CD4-positive, alpha-beta T cell (primary cell): ENCODE measurements at places on chromosomes 16 and 17.
A peak's percentile ranks its signal among the peaks of the same experiment; 100 is the strongest.

- DNase-seq, result no peak
Measured at GRCh38 chr16:12208341-12209035, 232.0 kb downstream of the SNX29 start.

- no peak for DNase-seq
Measured at GRCh38 chr17:9322326-9322725, 253.3 kb downstream of the STX8 start.

DNA sequence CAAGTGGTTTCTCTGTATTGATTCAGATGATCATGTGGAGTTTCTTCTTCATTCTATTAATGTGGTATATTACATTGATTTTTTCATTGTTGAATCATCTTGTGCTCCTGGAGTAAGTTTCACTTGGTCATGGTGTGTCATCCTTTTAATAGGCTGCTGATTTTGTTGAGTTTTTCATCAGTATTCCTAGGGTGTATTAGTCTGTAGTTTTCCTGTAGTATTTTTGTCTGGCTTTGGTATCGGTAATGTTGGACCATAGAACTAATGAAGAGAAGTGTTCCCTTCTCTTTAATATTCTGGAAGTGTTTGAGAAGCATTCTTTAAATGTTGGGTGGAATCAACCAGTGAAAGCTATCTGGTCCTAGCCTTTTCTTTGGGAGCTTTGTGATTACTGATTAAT is 99.0 kb downstream of the OMG start:
- DNase-seq, result no peak

DNA sequence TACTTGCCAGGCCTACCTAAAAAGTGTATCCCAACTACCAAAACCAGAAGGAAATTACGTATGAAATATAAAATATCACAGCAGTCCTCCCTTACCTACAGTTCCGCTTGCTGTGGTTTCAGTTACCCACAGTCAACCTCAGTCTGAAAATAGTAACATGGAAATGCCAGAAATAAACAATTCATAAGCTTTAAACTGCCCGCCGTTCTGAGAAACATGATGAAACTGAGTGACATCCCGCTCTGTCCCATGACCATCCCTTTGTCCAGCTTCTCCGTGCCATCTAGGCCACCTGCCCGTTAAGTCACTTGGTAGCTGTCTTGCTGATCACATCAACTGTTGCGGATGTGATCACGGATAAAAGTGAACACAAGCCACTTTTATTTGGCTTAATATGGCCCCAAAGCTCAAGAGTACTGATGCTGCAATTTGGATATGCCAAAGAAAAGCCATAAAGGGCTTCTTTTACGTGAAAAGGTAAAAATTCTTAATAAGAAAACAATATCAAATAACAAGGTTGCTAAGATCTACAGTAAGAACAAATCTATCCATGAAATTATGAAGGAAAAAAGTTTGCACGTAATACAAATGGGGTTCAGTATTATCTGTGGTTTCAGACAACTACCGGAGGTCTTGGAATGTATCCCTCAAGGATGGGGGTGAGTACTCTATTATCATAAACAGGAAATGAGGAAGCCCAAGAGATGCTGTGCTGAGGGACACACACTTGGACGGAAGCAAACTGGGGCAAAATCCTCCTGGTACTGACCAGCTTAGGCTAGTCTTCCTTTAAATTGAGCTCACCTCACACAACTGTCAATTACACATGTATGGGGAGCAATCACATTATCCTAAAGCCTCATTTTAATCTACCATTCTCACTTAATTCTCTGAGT is 8.2 kb downstream of the USP22 start:
- no peak for DNase-seq

- no peak for DNase-seq
Measured at GRCh38 chr17:78669256-78669974, 92.2 kb upstream of the DNAH17 start.

DNA sequence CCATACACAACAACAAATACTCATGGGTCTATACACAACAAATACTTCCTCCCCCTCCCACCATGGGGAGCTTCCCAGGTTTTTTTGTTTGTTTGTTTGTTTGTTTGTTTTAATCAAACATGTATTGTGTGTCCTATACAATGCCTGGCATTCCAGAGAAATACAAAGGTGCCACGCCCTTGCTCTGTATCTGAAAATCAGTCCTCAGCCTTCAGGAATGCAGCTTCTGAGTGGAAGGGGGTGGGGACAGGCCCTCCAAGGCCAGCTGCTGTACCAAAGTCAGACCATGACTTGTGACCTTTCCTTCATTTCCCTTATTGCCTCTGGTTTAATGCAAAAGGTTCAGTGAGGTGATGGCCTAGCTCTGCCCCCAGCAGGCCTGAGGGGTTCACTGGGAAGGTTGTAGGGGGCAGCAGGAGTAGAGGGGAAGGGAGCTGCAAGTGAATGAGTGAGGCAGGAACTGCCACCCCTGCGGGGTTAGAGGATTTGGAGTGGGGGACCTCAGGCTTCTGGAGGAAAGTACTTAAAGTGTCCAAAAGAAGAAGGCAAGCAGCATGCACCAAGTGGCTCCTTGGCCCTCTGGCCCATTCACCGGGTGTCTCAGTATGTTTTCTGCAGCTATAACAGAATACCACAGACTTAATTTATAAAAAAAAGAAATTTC is 105.2 kb downstream of the CLEC16A start:
- DNase-seq, result no peak

- no peak for DNase-seq
Measured at GRCh38 chr16:17304106-17304490, 166.7 kb downstream of the XYLT1 start.

DNA sequence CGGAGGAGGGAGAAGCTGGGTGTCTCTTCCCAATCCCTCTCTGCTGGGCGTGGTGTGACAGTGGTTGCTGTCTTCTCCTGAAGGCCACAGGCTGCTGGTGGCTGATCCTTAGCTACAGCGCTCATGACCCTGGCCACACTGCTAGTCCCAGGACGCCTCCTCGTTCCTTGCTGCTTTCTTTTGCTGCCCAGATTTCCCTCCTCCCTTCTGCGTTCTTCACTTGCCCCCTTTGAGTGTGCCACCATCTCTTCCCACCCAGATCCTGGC is 90.1 kb downstream of the MRC2 start:
- DNase-seq, result no peak

DNA sequence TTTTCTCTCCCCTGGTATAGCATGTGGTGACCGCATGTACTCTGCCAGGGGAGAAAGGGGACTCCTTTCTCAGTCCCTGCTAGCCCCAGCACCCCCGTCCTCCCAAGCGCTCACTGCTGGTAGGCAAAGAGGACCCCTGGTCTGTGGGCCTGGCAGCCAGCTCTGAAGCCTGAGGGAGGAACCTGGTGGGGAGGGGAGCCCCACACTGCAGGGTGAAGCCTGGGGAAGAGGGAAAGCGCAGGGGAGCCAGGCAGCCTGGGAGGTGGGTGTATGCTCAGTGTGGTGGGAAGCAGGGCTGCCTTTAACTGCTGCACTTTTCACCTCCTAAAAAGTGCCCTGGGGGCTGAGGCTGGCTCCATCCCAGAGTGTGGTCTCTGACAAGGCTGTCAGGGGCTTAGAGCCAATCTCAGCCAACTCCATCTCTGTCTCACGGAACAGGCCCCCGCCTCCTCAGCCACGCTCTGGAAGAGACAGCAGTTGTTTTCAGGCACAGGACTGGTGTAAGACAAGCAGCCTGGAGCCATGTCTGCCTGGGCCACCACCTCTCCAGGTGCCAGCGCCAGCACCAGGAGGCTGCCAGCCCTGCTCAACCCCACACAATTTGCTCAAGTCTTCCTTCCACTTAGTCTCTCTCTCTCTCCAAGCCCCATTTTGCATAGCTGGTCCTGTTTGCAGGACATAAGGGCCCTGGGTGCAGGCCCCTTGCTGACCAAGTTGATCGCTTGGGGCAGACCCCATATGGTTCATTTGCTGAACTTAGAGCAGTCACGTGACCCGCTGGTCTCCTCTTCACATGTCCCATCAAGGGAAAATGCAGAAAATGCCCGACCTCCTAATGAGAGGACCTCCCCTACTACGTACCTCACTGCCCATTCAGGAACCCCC is 14.7 kb upstream of the TBX2 start:
- no peak for DNase-seq

GRCh38 chr16:76816475-76816874 is 374.5 kb upstream of the MON1B start:
- no peak for DNase-seq

GRCh38 chr17:79335456-79335855 is 260.8 kb downstream of the ENGASE start:
- DNase-seq, result no peak

DNA sequence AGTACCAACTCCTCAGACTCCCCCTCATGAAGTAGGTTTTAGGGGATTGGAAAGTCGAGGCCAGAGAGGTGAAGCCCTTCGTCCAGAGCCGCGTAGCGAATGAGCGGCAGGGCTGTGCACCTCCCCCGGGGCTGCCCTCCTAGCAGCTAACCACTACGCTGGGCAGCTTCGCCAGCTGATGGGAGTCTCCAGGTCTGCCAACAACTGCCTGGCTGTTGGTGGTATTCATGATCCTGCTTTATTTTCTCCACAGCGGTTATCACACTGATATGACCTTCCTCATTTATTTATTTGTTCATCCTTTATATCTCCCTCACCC is 773 bp upstream of the NETO2 start:
- DNase-seq, result no peak

- no peak for DNase-seq
Measured at GRCh38 chr17:38476549-38476948, 48.3 kb downstream of the ARHGAP23 start.

- DNase-seq, result no peak
Measured at GRCh38 chr16:61233713-61234112, 802.5 kb downstream of the CDH8 start.

GRCh38 chr17:76727745-76728456 is 1.3 kb downstream of the METTL23 start:
- no peak for DNase-seq

- no peak for DNase-seq
Measured at GRCh38 chr16:65509172-65509571, 387.3 kb upstream of the CDH11 start.

DNA sequence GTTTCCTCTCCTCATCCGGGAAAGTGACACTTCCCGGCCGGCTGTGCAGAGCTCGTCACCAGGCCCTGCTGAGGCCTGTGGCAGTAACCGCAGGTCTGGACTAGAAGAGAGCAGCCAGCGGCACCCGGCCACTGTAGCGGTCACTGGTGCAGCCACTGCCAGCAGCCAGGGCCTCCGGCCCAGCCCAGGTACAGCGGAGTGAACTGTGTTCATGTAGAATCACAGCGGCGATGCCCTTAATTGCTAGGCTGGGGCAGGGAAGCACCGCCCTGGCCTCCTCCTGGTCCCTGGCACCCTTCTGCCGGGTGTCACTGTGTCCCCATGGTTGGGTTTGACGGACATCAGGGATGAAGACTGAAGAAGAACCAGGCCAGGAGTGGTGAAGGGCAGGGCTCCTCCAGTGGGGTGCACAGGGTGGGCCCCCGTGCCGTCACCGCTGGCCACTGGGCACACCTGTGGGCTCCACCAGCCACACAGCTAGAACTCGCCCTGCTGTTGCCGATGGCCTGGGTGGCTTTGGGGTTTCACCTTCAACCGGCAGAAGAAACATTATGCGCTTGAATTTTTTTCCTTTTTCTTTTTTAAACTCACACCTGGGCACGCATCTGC is 165.2 kb upstream of the CHMP6 start:
- DNase-seq, result peak; percentile 28

GRCh38 chr17:44828919-44829522 is 1.1 kb downstream of the GJC1 start:
- no peak for DNase-seq

DNA sequence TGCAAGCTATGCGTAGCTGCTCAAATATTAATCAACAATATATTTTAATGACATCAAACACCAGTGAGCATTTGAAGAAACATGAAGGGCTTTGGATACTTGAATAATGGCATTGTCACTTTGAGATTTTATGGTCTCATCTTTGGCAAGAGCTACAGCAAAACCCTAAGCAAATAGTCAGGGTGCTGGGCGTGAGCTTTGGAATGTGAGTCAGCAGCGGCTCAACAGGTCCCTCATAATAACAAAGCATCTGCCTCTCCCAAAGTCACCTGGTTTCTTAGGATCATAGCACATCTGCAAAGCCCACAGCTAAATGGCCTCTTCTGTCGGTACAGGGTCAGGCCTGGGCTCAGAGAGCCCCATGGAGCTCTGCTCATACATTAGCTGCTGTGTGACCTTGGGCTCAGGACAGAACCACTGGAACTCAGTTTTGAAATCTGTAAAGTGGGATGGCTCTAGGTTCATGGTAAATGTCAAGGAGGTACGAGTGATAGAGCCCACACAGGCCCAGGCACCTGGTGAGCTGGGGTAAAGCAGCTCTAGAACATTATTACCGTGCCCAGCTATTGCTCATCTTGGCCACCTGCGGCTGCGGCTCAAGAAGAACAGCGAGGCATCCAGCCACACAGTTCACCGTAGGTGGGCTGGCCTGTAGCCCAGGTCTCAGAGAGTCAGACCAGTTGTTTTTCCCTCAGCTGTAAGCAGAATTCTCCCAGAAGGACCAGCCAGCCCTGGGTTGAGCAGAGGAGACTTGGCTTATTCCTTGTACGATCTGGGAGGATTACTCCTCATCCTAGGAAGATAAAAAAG is 544.5 kb upstream of the CDH11 start:
- DNase-seq, result no peak

GRCh38 chr16:33877-34647 is 19.3 kb downstream of the POLR3K start:
- DNase-seq, result no peak

DNA sequence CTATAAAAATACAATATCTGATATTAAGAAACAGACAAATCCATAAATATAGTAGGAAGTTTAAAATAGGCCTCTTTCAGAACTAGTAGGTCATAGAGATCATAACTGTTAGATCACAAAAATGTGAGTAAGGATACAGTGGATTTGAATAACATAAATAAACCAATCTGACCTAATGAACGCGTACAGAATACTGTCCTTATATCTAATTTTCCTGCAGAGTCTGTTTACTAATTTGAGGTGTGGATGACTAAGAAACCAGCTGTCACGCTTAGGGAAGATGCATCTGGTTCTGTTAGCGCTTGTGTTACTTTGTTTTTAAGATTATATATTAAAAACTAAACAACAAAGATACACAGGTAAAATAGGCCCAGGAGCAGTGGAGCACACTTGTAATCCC is 14.8 kb downstream of the CPD start:
- no peak for DNase-seq

DNA sequence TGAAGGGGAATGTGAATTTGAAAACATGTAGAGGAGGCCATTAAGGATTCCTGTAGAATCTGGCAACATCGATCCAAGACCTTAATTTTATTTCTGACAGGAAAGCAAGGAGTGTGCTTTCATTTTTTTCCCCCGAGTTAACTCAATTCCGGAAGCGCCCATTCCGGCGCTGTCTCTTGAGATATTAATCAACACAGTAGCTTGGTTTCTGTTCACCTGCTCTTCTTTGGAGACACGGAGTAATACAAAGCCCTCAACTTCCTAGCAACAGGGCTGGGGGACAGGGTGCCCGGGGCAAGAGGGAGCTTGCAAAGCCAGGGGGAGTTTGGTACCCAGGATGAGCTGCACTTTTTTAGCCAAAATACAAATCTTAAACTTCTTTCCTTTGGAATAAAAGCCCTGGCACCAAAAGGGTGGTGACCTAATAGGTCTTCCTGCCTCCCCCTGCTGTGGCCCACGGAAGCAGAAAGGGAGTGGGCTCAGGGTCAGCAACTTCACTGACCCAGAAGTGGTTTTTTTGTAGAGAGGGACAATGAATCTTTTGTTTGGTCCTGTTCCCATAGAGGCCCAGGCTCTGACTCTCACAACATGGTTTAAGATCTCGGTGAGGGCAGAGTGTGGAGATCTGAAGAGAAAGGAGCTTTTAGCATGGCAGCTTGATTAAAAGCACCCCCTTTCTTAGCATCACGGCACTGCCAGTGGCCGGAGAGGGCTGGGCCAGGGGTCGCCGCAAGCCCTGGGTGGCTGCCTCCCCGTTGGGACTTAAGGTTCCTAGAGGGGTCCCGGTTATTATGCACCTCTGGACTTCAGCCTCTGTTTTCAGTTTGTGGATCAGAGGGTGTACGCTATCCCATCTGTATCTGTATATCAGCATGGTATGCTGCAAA is 207.3 kb downstream of the CCDC182 start:
- peak; percentile 11 for DNase-seq
